OCI-LY7 (cell line): ENCODE measurements at places on chromosomes 1 and 21. TPM values are rescaled to one million over a fixed set of nuclear protein-coding genes. Genes with fewer than 3 reads are reported as not detected.

The CASP9 gene
- 17.3 and 17.6 TPM in 2 replicates for total RNA-seq

The TGFB2 gene
- total RNA-seq: 0.11 TPM in 1 of 2 replicates, not detected in the other

The NOL9 gene
- total RNA-seq: 58.8 and 65.5 TPM in 2 replicates

The PLA2G5 gene
- not detected in 2 replicates for total RNA-seq

GRCh38 chr1:213994888-213995287 lies 7.1 kb downstream of the PROX1 start:
- DNase-seq: no peak

DNA sequence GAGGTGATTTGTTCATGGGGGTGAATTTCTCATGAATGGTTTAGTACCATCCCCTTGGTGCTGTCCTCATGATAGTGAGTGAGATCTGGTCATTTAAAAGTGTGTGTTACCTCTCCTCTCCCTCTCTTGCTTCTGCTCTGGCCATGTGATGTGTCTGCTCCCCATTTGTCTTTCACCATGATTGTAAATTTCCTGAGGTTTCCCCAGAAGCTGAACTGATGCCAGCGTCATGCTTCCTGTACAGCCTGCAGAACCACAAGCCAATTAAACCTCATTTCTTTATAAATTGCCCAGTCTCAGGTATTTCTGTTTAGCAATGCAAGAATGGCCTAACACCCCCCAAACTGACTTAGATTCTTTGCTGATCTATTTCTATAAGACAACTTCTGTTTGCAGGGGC lies 249.4 kb upstream of the B3GALT2 start:
- DNase-seq: no peak

DNA sequence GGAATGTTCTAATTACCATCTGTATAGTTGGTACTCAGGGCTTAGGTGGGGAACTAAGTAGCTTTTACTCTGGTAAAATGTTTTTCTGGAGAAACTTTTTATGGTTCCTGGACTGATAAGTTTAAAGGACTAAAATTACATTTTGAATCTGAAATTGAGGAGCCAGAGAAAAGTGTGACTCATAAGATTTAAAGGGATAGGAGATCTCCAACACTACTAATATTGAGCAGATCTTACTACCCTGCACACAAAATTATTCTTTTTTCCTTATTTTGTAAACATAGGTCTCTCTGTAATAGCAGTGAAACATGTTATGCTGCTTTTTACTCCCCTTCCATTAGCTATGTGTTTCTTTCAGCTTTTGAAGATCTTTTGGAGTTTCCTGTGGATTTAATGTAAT lies 32.5 kb downstream of the MTF2 start:
- DNase-seq: no peak

DNA sequence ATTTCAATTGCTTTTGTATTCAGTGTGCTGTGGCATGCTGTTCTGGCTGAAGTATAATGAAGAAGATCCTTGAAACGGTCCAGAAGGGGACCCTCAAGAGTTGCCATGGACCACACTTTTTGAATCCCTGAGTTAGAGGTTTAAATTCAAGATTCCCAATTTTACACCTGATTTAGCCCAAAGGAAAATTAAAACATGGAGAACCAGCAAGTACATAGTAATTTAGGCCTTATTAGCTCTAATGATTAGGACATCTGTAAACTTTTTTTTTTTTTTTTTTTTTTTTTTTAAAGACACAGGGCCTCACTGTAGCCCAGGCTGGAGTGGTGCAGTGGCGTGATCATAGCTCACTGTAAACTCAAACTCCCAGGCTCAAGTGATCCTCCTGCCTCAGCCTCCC lies 107.3 kb downstream of the ENAH start:
- DNase-seq: no peak

GRCh38 chr1:109467301-109467777 lies 993 bp downstream of the SYPL2 start:
- DNase-seq: no peak

DNA sequence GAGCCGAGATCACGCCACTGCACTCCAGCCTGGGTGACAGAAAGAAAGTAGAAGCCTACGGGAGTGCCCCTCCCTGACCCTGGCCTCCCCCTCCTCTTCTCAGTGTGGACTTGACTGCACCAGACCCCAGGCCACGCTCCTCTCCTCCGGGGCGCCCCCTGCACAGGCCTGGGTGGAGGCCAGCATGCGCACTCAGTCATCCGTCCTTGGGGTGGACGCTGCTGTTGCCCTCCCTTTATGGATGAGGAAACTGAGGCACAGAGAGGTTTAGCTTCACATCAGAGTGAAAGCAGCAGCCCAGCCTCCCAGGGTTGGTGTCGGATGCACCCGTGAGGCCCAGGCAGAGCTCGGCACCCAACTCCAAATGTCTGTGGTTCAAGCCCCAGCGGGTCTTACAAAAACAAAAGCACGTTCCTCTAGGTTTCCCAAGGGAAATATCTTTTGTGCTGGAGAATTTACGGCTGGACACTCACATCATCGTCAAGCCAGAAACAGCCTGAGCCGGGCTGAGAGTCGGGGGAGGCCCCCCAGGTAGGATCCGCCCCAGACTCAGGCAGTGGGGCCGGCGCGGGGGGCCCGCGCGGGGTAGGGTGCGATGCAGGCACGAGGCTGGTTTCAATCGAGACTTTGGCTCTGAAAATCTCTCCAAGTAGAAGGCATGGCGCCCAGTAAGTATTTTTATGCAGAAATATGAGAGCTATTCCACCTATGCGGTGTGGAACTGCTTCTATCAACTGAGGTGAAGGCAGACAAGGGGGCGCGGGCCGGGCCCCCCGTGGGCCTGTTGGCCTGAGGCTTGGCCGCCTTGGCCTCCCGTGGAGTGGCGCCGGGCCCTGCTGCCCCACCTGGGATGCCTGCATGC lies 36.6 kb downstream of the MORN1 start:
- no peak for DNase-seq

DNA sequence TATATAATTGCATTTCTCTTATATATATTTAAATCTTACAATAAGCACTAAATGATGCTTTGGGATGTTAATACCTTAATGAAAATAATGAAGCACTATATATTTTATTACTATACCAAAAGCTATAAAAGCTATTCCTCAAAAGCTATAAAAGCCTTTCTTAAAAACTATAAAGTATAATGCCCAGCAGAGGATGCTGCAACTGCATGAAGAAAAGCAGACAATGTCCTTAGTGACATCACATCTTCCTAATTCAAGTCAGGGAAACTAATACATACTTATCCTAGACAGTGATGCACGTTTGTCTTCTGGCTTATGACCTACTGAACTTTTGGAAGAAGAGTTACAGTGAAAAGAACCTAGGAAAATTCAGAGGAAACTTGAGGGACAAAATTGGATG lies 13.6 kb upstream of the C1orf185 start:
- no peak for DNase-seq
